Activated naive CD8-positive, alpha-beta T cell treated with anti-CD3 and anti-CD28 coated beads, Interleukin-2, amount 50 U/mL, for 16 hours (primary cell): ENCODE measurements at places on chromosomes 4 and X.

GRCh38 chr4:24143741-24144140, 253.9 kb upstream of the PPARGC1A start:
- DNase-seq: no peak

GRCh38 chr4:169407217-169407845, 136.6 kb upstream of the SH3RF1 start:
- DNase-seq: no peak

DNA sequence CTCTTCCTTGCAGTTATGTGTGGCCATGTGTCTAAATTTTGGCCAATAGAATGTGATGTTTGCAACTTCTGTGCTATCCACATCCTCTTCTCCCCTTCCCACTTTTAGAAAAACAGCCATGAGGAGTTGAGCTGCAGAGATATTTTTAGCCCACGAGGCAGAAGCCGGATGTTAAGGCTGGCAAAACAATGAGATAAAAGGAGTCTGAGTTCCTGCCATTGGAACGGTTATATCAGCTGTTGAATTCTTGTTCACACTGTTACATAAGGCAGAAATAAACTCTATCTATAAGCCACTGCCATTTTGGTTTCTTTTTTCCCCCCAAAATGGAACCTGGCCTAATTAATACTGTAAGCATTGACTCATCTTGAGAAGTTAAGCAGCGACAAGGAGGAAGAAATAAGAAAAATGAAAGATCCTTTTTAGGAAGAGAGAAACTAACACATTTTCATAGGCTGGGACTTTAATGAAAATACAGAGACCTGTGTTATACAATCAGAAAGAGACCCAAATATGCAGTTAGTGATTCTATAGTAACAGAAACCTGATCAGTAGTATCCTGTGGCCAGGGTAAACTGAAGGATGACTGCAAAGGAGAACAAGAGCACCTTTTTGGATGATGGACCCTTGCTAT, 200.5 kb downstream of the INPP4B start:
- DNase-seq: no peak

DNA sequence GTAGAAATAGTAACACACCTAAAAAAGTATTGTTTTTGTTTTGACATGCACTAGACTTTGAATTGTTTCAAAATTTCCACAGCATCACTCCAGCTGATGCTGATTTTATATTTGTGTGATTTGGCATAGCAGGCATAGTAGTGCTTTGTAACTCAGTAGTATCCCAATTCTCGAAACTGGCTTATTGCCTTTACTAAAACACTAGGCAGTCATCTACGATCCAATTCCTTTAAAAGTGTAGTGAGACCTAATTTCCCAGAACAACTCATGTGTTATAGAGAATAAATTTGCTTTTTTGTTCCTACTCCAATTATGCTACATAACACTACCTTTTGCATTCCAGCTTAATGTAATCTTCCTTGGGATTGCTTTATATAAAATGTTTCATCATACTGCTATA, 797.7 kb downstream of the ADGRL3 start:
- DNase-seq: no peak

GRCh38 chr4:184331268-184331995, 113.8 kb upstream of the ENPP6 start:
- DNase-seq: no peak

GRCh38 chr4:15544248-15544729, 74.6 kb downstream of the CC2D2A start:
- DNase-seq: no peak

DNA sequence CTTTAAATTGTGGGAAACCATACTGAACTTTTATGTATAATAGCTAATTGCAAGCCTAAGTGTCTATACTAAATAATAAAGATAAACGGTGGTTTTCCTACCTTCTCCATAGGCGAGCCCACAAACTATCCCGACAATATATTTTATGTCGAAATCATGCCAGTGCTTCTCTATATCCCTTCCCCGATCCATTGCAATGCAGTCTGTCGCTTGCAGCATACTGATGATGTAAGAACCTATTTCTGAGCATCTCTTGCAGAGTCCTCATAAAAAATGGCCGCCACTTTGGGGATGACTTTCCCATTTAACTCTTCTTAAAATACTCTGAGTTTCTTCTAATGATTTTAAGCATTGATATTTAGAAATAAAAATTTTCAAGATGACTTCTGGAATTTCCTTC, 58.1 kb upstream of the TLR3 start:
- no peak for DNase-seq
